ENCODE measurements at places on chromosomes 5 and 9.

DNA sequence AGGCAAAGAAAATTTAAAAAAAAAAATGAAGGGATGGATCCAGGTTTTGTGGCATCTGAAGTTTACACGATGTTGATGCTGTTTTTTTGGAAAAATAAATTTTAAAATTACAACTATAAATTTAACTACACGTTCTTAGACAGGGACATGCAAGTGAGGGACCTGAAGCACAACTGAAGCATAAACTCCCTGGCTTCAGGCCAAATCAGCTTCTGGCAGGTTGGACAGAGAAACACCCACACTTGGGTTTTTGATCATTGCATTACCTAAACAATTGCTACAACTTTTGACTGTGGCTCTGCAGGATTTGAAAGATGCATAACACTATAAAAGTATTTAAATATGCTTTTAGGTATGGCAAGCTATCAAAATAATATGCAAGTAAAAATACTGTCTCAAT lies 1318.3 kb upstream of the DMAC1 start:
- no peak for DNase-seq

GRCh38 chr9:136665111-136665703 lies 2.5 kb downstream of the EGFL7 start:
- peak; percentile 10 for DNase-seq

- DNase-seq, result no peak
Observed at GRCh38 chr9:130246126-130246525, 19.4 kb upstream of the HMCN2 start.

- no peak for DNase-seq
Observed at GRCh38 chr5:154498994-154499393, 21.0 kb upstream of the HAND1 start.

DNA sequence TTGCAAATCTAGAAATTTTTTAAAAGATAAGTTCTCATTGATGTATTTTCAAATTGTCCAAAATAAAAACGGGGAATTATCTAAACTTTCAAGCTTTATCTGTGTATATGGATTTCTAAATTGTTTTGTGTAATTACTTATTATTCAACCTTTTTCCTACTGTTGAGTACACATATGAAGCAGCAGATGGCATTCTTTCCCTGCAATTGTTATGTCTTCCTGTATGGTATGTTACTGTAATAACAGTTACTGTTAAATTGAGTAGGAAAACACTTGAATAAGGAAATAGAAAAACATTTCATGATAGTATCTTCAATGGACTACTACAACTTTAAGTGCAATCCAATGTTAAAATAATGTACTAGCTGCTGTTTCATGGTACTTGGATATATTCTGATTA lies 124.8 kb downstream of the RANBP17 start:
- no peak for DNase-seq

DNA sequence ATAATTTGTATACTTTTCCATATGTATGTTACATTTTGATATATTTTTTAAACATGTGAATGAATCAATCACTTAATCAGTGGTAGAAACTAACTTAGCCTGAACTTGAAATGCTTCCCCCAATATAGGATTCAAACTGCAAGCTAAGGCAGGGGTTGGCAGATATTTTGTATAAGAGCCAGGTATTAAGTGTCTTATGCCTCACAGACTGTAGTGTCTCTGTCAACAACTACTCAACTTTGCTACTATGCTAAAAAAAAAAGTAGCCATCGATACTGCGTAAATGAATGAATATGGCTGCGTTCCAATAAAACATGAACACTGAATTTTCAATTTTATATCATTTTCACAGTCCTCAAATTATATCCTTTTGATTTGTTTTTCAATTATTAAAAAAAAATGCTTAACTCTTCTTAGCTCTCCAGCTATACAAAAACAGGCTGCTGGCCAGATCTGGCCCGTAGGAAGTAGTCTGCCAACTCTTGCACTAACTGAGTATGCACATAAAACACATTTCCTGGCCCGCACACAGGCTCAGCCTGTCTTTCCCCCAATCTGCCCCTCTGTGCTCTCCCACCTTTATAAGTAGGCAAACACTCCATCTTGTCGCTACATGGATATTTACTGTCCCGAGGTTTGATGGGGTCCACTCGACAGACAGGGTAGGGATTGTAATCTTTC lies 91.8 kb downstream of the SAXO1 start:
- no peak for DNase-seq
